ENCODE measurements at places on chromosomes 1 and 21.

- no peak for ATAC-seq
Measured at GRCh38 chr1:87976316-87976715, 647.6 kb downstream of the LMO4 start.

DNA sequence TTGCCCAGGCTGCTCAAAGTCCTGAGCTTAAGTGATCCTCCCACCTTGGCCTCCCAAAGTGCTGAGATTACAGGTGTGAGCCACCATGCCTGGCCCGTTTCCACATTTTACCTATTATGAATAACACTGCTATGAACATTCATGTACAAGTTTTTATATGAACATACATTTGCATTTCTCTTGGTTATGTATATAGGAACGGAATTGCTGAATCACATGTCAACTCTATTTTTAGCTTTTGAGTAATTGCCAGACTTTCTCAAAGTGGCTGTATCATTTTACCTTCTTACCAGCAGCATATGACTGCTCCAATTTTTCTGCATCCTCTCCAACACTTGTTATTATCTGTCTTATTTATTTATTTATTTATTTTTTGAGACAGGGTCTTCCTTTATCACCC is 2.7 kb downstream of the SPATA21 start:
- no peak for ATAC-seq

GRCh38 chr1:2823921-2824610 is 22.6 kb upstream of the TTC34 start:
- ATAC-seq, result no peak

GRCh38 chr21:44845418-44846223 is 27.8 kb upstream of the SUMO3 start:
- ATAC-seq, result peak; percentile 81

GRCh38 chr1:143574891-143575520 is 396.8 kb downstream of the FAM72C start:
- ATAC-seq, result no peak

GRCh38 chr1:196207612-196208217 is 400.5 kb downstream of the KCNT2 start:
- no peak for ATAC-seq

Measured in gastroesophageal sphincter (tissue), 4 donors.